ENCODE measurements at places on chromosomes 1 and 21. TPM values are rescaled to one million over a fixed set of nuclear protein-coding genes. Genes with fewer than 3 reads are reported as not detected.

Gene TMIGD3
- 0.61 TPM for total RNA-seq

Gene KRTAP13-2
- total RNA-seq, result not detected

DNA sequence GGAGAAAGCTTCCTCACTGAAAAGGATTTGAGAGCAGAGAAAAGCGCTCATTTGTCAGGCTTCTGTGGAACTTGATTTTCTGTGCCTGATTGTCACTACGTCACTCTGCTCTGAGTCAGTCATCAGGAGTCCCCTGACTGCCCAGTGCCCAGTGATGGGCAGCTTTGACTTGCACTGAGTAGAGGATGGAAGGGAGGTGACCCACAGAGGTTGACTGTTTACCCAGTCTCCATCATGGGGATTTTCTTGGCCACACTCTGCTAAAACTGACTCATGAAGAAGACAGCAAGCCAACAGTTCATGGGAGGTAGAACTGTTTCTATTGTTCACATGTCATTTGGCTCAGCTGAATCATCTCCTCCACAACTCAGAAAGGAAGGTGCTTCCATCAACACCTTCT, 82.1 kb upstream of the DUSP10 start:
- DNase-seq, result no peak

GRCh38 chr1:170660281-170660713, 3.6 kb upstream of the PRRX1 start:
- no peak for DNase-seq

- no peak for DNase-seq
Measured at GRCh38 chr1:203763505-203763904, 1.5 kb upstream of the LAX1 start.

DNA sequence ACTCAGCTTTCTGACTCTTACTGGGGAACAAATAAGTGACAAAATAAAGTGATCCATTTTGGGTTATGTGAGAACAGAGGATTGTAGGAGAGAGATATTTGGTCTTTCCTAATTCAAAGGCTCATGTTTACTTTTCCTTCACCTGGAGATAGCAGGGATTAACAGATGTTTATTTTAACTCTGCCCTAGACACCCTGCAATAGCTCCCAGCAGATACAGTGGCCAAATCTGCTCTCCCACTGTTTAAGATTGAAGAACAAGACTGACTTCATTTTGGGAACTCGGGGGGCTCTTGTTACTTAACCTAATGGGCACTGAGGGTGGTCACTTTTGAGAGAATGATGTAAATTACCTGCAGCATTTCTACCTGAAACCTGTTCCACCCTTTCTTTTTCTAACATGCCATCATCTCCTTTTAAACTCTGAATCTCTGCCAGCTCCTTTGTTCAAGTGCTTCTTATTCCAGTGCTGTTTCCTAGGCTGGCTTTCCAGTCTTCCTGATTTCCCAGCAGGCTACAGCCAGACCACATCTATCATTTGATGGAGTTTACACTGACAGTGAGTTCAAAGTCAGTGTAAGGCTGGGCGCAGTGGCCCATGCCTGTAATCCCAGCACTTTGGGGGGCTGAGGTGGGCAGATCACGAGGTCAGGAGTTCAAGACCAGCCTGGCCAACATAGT, 90.0 kb downstream of the SELENOF start:
- no peak for DNase-seq

DNA sequence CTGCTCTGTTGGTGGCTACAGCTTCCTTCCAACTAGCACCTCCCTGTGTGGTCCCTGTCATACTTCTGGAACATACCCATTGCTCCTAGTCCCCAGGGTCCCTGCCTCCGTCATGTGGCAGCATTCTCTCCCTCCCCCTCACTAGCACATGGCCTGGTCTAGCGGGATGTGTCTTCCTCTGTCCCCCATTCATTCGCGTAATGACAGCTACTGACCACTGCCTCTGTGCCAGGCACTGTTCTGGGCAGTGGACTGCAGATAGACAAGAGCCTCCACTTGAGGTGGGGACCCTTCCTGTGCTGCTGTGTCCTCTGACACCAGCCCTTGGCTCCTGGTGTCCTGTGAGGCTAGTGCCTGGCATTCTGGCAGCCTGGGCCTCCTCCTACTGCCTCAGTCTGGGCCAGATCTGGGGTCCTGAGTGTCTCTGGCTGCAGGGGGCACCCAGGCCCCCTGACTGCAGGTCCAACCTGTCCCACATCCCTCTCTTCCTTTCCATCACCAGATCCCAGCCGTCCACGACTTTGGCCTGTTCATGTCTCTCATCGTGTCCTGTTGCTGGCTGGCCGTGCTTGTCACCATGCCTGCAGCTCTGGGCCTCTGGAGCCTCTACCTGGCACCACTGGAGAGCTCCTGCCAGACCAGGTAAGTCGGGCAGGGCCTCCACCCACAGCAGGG, 38.1 kb downstream of the DISP3 start:
- DNase-seq, result no peak

DNA sequence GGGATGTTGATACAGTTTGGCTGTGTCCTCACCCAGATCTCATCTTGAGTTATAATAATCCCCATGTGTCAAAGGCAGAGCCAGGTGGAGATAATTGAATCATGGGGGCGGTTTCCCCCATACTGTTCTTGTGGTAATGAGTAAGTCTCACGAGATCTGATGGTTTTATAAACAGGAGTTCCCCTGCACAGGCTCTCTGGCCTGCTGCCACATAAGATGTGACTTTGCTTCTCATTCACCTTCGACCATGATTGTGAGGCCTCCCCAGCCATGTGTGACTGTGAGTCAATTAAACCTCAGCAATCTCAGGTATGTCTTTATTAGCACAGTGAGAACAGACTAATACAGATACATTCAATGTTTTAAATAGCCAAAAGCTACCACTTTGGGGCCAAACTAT, 41.1 kb downstream of the SLC35F3 start:
- DNase-seq, result no peak

DNA sequence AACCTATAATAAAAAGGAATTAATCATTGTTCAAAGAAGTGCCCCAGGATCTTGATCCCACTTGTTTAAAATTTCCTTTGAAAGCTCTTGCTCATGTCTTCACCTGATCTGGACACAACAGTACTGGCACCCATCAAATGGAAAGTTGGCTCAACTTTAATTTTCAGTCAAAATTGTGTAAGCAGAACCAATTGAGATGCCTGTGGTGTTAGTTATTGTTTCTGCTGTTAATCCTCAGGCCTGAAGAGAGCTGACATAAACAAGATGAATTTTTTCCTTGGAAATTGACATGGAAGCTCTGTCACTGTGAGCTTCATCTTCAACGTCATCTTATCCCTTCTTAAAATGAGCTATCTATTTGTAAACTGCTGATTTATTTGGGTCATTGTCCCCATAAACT, 88.3 kb upstream of the TNFSF4 start:
- no peak for DNase-seq

DNA sequence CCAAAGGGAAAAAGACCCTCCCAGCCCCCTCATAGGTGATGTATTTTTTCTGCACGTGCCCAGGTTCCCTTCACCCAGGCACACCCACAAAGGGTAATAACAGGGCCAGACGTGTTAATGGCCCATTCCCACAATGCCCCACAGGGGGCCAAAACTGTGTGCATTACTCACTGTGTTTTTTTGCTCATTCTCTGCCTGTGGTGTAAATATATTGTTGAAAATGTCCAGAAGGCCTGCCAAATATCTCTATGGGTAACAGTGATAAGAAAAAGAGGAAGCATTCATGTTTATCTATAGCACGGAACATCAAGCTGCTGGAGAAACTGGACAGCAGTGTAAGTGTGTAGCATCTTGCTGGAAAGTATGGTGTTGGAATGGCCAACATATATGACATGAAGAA, 21.9 kb downstream of the RHEX start:
- no peak for DNase-seq

DNA sequence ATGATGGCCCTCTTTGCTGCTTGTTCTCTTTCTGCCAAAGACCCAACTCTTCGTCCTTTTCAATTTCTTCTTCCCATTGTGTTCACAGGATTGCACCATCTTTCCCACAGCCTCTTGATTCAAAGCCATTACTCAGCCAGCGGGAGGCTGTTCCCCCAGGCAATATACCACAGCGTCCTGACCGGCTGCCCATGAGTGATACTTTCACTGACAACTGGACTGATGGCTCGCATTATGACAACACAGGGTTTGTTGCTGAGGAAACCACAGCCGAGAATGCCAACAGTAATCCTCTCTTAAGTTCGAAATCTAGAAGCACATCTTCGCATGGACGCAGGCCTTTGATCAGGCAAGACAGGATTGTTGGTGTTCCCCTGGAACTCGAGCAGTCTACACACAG, 167.4 kb downstream of the LRRC40 start:
- no peak for DNase-seq

DNA sequence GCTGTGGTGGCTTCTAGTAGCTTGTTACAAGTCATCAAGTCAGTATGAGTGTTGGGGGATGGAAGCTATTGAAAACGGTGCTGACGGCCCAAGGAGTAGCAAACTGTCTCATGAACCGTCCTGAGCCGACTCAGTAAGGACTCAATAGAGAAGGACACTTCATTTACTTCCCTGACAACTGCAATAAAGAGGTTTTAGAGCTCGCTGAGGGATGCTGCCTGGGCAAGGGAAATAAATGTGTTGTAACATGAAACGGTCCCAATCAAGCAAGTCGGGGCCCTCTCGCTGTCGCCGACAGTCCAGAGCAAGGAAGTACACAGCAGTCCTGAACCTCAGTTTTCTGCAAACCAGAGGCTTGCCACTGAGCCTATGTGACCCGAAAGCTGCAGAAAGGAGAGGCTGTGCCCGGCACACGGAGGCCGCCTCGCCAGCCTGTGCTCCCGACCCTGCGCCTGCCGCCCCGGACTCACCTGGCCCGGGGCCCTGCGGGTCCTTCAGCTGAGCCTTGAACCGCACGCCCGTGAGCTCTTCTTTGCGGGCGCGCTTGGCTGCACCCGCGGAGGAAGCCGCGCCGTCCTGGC, 423 bp downstream of the URB1 start:
- no peak for DNase-seq

GRCh38 chr21:34132926-34133325, 59.5 kb downstream of the MRPS6 start:
- no peak for DNase-seq

DNA sequence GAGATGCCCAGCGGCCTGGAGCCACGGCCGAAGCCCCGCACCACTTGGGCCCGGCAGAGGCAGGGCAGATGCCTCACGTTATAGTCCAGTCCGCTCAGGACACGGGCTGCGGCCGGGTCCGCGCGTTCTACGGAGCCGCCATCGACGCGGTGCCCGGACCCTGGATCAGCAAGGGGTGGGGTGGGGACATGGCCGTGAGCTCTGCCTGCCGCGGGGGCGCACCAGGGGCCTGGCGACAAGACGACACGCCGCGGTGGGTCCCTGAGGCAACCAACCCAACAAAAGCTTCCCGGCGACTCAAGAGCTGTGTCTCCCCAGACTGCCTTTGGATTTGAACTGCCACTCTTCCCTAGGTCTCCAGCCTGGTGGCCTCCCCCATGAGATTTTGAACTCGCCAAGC, 211.4 kb upstream of the GREM2 start:
- no peak for DNase-seq

DNA sequence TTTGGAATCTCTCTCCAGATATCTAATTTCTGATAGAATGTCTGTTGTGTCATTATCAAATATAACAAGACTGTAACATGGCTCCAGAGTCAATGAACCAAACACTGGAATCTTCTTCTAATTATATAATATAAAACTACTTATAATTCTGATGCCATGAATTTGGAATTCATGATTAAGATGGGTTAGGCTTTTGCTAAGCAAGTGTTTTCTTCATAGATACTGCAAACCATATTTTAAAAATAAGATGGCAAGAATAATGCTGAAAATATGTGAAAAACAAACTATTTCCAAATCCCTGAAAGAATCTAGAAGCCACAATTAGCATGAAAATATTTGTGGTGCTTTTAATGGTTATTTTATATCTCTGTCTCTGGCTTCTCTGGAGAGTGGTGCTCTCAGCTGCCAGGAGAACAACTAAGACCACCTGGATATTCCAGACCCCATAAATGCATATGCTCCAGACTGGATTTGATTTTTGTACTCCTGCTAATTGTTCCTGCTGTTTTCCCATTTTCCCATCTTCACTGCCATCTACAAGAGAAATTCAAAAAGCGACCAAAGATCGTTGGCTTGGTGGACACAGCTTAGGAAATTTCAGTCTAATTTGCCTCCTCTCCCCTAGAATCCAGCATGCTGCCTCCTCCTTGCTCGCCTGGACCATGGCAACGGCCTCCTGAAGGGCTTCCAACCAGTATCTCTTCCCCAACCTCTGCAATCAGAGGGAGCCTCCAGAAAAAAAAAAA, 418.9 kb downstream of the SETD4 start:
- DNase-seq, result no peak

GRCh38 chr1:18710002-18710401, 79.4 kb downstream of the PAX7 start:
- DNase-seq, result no peak

- DNase-seq, result no peak
Measured at GRCh38 chr1:204563307-204563706, 47.1 kb downstream of the MDM4 start.

DNA sequence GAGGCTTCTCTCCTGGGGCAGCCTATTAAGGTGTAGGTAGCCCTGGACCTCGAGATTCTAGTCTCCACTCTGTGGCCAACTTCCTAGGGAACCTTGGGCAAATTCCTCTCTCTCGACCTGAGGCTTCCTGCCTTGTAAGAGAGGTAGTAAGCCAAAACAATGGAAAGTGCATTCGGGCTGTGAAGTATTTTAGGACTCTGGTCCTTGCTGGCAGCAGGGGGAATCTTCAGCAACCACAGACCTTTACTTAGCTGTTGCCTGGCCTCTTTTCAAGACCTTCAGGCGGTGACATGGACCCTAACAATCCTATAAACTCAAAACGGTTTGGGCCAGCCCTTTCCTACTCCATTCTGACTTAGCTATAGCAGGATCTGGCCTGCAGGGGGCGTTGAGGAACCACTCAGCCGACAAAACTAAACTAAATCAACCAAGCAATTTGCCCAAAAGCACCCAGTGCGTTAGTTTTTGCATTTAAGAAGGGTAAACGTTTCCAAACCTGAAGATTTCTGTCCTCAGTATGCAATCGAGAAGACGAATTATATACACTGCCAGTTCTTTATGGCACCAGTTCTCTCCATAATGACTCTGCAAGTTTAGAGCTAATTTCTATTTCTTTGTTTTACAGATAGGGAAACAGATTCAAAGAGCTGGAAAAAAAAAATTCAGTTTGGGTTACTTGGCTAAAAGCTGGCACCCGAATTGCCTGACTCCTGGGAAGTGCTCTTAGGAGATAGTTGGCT, 10.9 kb upstream of the SESN2 start:
- DNase-seq, result peak; percentile 80

All from psoas muscle (tissue), 8 donors.